ENCODE measurements at places on chromosomes 11 and 22.
A peak's percentile ranks its signal among the peaks of the same experiment; 100 is the strongest.

DNA sequence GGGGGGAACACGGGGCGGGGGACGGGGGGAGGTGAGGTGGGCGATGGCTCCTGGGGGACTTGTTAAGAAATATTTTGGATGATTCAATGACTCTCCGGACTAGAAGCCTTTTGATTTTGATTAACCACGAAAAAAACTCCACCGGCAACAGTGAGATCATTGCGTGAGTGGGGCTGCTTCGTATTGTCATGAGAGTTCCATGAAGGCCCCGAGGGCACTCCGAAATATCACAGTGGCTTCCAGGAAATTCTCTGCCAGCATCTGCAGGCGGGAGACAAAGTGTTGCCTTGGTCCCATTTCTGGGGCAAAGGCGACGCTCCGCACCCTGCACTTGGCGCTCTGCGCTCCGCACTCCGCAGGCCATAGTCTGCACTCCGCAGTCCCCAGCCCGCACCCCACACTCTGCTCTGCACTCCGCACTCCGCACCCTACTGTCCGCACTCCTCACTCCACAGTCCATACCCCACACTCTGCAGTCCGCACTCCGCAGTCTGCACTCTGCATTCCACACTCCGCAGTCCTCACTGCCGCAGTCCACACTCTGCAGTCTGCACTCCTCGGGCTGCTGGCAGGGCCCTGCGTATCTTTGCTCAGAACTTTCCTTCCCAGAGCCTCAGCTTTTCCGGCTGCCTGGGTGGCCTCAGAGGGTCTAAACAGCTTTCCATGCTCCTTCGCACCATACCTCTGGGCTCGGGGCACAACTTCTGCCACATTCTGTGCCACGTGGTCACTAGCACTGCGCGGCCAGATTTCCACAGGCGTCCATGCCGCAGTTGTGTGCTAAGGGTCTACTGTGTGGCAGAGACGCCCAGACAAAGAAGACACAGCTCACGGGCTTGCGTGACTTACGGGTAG, 61.1 kb downstream of the LINC01488 start:
- no peak for DNase-seq

GRCh38 chr11:111408789-111409727, 30.0 kb upstream of the POU2AF1 start:
- DNase-seq: no peak

DNA sequence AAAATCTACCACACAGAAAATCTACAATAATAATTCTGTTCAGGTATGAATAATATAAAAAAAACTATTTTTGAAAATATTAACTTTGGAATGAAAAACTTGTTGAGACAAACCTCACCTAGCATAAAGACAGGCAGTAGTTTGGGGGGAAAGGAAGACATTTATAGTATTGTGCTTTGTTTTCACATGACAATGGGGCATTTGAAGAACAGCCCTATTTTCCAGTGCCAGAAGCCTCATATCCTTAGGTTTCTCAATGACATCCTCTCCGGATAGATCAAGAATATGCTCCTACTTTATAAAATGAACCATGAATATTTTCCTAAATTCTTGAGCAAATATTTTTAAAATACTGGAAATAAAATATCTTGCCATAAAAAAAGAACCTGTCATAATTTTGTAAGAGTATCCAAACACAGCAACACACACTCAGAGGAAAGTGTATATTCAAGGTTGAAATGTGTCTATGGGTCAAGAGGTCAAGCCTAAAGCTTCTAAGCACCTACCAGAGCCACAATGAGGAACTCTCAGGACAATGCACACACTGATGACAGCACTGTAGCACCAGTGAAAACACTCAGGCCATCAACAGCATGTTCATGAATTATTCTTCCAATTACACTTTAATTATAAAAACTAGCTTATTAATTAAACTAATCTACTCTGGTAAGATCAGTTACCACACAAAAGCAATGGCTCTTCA, 68.7 kb downstream of the MRTFA start:
- DNase-seq: no peak

DNA sequence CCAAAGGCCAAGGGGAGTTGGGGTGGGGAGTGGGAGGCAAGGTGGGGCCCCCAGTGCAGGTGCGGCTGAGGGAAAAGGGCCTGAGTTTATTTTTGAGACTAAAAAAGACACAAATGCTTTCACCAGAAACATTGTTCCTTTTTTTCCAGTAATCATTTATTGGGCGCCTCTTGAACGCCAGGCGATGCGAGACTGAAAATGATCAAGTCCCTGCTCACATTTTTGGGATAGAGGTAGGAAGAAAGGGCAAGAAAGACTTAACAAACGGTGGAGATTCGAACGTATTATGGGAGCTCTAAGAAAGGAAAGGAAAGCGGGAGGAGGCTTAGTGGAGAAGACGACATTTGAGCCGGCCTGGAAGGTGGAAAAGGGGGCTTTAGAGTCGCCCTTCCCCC, 796 bp upstream of the SF3B2 start:
- DNase-seq: no peak

DNA sequence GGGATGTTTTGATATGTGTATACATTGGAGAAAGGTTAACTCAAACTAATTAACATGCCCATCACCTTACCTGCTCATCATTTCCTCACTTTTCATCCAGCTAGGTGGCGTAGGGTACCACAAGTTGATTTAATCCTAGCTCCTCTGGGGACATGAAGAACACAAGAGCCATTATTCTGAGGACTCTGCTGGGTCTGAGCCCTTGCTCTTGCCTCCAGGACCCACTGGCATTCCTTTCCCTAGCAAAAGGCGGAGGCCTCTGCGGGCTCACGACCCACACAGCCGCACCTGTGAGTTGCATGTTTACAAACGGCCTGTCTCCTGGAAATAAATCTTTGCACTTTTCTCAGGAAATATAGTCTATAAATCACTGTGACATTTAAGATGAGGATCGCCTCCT, 871.9 kb downstream of the TBC1D22A start:
- no peak for DNase-seq

GRCh38 chr11:82986446-82986845, 84.9 kb downstream of the DDIAS start:
- DNase-seq: no peak

DNA sequence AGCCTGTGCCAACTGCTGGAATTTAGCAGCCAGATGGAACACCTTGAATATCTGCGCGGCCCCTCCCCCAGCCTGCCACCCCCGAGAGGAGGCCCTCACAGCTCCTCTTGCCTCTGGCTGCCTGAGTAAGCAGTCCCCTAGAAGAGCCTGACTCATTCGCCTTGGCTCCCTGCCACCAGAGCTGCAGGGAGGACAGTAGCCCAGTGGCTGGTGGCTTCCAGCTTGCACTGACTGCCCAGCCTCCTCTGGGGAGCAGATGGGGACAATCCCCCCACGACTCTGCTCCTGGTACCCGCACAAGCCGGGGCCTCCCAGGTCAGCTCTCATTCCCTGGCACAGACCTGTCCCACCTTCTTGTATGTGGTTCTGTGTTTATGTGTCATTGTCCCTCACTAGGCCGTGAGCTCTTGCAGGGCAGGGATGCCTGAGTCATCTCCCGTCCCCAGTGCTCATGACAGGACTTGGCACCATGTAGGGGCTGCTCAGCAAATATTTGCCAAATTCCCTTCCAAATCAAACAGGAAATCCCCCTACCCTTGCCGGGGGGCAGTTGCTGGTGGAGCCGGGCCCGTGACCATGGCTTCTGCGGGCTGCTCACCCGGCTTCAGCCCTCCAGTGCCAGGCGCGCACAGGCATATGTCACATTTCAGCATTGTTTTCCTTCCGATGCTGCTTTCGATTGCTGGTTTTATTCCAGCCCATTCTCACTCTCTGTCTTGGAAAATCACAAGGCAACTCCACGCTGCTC, 43.6 kb downstream of the CACNG2 start:
- peak; percentile 5 for DNase-seq

GRCh38 chr11:110857892-110858546, 145.8 kb upstream of the ARHGAP20 start:
- DNase-seq: peak; percentile 31

GRCh38 chr11:73493956-73494598, 103.8 kb downstream of the FAM168A start:
- no peak for DNase-seq

DNA sequence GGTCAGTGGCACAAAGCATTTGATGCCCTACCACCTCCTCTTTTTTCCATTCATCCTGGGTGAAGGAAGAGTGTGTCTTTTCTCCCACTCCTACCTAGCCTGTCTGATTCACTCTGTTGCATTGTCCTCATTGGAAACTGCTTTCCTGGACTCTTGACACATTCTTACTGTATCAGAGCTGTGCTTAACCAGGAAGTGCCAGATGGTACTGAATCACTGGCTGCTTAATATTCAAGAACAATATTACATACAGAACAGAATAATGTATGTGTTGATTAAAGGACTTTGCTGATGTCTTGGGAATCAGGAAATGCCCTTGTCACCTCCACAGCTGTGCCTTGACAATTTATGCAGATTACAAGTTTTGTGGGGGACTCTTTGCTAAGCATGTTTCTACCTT, 44.4 kb downstream of the SVIP start:
- no peak for DNase-seq

- no peak for DNase-seq
These were observed 2.0 kb downstream of the FREY1 start for GRCh38 chr11:45905095-45905494.

DNA sequence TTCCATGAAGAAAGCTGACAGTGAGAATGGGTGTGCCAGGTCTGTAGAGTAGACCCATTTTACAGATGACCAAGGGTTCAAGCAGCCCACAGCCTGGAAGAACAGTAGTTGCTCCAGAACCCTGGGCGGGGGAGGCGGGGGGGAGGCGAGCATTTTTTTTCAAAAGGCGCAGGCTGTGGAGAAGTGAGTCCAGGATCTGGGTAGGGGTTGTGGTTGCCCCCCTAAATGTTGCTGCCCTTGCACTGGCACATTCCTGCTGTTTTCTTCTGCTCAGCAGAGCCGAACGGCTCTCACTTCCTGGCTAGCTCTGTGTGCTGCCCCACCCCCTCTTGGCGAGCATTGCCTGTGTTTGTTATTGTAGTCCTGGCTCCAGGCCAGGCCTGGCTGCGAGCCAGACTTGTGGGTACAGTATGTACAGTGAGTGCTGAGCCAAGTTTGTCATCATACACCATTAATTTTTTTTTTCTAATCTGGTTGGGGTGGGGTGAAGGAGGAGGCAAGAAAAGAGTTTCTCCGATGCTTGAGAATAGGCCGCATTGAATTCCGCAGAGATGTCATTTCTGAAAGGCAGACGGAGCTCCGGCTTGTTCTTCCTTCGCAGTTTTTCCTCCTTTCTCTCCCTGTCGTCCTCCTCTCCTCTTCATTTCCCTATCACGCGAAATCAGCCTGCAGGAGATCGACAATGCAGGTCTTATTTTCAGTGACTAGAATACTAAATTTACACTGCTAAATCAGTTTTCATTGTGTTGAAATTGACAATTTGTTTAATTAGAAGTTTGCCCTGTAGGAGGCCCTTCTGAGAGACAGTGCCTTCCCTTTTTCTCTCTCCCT, 100.5 kb downstream of the ZBTB16 start:
- peak; percentile 100 for DNase-seq

DNA sequence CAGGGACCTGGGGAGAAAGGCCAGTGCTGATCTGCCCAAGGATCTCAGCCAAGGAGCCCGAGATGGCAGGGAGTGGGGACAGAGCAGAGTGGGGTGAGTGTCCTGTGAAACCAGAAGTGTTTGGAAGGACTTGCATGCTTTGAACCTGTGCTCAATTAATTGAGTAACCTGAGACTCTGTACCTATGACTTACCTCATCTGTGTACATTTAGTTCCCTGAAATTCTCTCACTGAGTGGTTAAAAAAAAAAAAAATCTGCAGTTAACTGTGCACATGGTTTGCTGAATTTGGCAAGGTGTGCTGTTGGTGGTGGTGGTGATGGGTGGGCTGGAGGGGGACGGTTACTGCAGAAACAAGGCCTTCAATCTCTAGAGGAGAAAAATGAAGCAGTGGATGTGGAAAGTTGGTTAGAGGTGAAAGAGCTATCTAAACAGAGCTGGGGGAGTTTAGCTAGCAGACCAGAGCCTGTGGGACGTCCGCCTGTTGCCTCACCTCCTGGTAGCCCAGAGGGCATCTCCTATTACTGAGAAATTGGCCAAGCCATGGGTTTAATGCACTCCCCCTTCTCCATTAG, 8.3 kb upstream of the SORL1-AS1 start:
- DNase-seq: no peak

- DNase-seq: no peak
These were observed 16.3 kb upstream of the CTSD start for GRCh38 chr11:1779806-1780699.

DNA sequence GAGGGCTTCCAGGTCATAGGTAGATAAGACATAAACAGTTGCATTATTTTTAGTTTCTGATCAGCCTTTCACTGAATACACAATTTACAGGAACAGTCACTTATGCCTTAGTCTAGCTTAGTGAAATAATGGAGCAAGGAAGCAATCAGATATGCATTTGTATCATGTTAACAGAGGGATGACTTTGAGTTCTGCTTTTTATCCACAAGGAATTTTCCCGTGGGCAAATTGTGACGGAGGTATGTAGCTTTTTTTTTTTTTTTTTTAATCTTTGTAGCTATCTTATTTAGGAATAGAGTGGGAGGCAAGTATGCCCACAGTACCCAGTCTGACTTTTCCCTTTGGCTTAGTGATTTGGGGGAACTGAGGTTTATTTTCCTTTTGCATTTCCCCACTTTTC, 3.4 kb upstream of the NLRP10 start:
- no peak for DNase-seq

- DNase-seq: no peak
These were observed 44.9 kb downstream of the ATG16L2 start for GRCh38 chr11:72859126-72859525.

GRCh38 chr11:46540807-46541206, 53.0 kb downstream of the AMBRA1 start:
- DNase-seq: no peak

DNA sequence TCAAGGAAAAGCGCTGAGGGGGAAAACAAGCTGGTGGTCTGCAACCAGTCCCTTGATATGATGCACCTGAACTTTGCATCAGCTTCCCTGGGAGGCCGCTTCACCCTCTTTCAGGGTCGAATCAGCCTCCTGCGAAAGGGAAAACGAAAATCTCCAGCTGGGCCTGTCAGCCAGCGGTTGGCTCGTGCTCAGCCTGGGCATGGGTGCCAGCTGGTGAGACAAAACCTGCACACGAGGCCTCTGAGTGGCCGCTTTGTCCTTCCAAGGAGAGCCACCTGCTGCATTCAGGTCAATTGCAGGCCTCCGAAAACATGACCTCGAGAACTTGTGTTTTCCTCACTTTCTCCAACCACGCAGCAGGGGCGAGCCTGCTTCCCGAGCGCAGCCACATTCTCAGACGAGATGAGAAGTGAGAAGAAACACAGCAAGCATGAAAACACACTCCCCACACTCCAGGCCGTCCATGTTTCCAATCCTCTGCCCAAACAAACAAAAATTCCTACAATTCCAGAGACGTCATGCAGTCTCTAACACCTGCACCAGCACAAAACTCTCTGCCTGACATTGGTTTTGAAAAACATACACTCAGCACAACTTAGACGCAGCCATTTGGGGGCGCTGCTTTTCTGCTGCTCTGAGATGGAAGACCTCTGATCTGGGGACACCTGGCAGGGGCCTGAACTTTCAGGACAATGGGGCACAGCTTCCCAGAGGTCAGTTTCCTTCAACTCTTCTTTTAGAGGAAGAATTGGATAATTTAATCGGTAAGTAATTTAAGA, 77.1 kb downstream of the DHCR7 start:
- DNase-seq: no peak

All from right lung (tissue), 10 donors.